Neural progenitor cell (in vitro differentiated cells): ENCODE measurements at places on chromosomes 5 and 9. TPM values are rescaled to one million over a fixed set of nuclear protein-coding genes. Genes with fewer than 3 reads are reported as not detected.
A peak's percentile ranks its signal among the peaks of the same experiment; 100 is the strongest.

CMYA5 gene
- total RNA-seq, result 1.4 and 3.5 TPM in 2 replicates

BHMT2 gene
- total RNA-seq, result not detected in 2 replicates

GRCh38 chr5:144844086-144844485, 673.4 kb downstream of the KCTD16 start:
- no peak for DNase-seq
- H3K36me3 ChIP-seq, result no peaks in the 10 kb centered on the region
- H3K27me3 ChIP-seq, result no peaks in the 10 kb centered on the region
- H3K4me1 ChIP-seq, result no peaks in the 10 kb centered on the region

DNA sequence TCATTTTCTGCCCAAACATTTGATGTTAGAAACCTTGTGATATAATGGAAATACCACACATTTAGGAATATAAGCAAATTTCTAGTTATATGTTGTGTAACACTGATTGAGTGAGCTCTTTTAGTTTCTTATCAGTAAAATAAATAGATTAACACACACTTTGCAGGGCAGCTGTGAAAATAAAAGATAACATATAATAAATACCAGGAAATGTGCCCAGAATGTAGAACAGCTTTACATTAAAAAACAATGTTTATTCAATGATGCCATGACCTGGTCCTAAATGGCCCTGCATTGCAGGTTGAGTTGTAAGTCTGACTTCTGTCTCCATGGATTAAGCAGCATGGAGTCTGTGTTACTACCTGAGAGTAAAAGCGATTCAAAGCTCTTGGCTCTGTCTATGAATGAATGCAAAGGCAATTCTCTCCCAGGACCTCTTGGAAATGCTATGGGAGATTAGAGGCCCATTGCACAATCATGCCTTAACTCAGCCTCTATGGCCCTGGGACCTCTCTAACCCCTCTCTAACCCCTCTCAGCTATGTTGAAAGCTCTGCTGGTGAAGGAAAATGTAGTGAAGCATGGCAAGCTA, 296.0 kb upstream of the ACTBL2 start:
- no peaks in the 10 kb centered on the region for H3K4me1 ChIP-seq
- H3K27me3 ChIP-seq, result no peaks in the 10 kb centered on the region
- peak; percentile 15 for DNase-seq
- H3K27ac ChIP-seq, result no peak overlapping the region
- H3K36me3 ChIP-seq, result no peaks in the 10 kb centered on the region

DNA sequence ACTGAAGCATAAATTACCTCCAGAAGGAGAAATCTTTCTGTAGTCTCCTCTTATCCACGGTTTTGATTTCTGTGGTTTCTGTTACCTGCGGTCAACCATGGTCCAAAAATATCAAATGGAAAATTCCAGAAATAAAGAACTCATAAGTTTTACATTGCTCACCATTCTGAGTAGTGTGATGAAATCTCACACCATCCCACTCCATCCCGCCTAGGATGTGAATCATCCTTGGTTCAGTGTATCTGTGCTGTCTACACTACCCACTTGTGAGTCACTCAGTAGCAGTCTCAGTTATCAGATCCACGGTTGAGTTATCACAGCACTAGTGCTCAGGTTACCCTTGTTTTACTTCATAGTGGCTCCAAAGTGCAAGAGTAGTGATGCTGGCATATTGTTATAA, 371.2 kb downstream of the NFIB start:
- no peaks in the 10 kb centered on the region for H3K27me3 ChIP-seq
- no peaks in the 10 kb centered on the region for H3K4me1 ChIP-seq
- H3K4me3 ChIP-seq, result no peak overlapping the region
- DNase-seq, result no peak

DNA sequence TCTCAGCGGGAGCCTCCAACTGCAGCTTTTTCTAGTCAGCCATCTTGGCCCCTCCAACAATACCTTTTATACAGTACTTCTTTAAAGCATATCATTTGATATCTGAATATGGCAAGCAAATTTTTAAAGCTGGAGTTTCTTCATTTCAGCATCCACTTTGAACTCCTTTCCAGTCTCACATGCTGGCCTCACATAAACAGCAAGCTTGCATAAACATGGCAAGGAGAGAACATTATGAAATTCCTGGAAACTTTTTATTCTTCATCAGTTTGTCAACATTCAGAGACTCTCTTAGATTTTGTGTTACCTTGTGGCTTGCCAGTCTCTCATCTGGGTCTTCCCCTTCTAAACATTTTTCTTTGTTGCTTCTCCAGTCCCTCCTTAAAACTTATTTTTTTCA, 745.3 kb downstream of the NR2F1-AS1 start:
- no peaks in the 10 kb centered on the region for H3K27me3 ChIP-seq
- H3K4me3 ChIP-seq, result no peak overlapping the region
- no peak for DNase-seq
- H3K36me3 ChIP-seq, result no peaks in the 10 kb centered on the region
- H3K27ac ChIP-seq, result no peak overlapping the region

DNA sequence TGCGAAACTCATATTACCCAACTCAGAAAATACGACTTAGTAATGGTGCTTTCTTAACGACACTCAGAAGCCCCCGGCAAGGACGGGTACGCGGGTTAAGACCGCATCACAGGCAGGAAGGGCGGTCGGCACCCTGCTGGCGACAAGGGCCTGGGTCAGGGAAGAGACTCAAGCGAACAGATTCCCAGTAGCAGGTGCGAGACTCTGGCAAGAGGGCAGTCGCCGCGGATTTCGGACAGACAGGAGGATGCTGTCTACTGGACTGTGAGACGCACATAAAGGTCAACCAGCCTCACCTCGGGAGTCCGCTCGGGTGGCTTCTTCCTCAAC, 398 bp downstream of the RAPGEF6 start:
- H3K27me3 ChIP-seq, result no peaks in the 10 kb centered on the region
- peak; percentile 88 for DNase-seq
- no peaks in the 10 kb centered on the region for H3K36me3 ChIP-seq
- peaks cover 12% of the 10 kb centered on the region for H3K4me1 ChIP-seq
- H3K4me3 ChIP-seq, result peak overlapping the region; percentile 73
